ENCODE measurements at places on chromosomes 12 and 14. TPM values are rescaled to one million over a fixed set of nuclear protein-coding genes. Genes with fewer than 3 reads are reported as not detected.

VASH1 gene
- 9.6 TPM for polyA plus RNA-seq

PROX2 gene
- polyA plus RNA-seq = not detected

TMEM132D gene
- polyA plus RNA-seq = not detected

PLEKHD1 gene
- polyA plus RNA-seq = not detected

VRTN gene
- polyA plus RNA-seq = not detected

CACNB3 gene
- 45.1 TPM for polyA plus RNA-seq

TSPAN19 gene
- not detected for polyA plus RNA-seq

CBLN3 gene
- polyA plus RNA-seq = 4.5 TPM

TGM1 gene
- 3.3 TPM for polyA plus RNA-seq

DUSP16 gene
- polyA plus RNA-seq = 4.7 TPM

AKAP3 gene
- 0.55 TPM for polyA plus RNA-seq

TRIM9 gene
- polyA plus RNA-seq = 0.24 TPM

SLCO1B1 gene
- polyA plus RNA-seq = not detected

PRB2 gene
- polyA plus RNA-seq = not detected

CD4 gene
- polyA plus RNA-seq = 15.0 TPM

OR6C2 gene
- polyA plus RNA-seq = not detected

LRFN5 gene
- 1.8 TPM for polyA plus RNA-seq

DNAJC22 gene
- polyA plus RNA-seq = 8.1 TPM

GLI1 gene
- 3.6 TPM for polyA plus RNA-seq

KRT80 gene
- polyA plus RNA-seq = 3.4 TPM

CLECL1 gene
- not detected for polyA plus RNA-seq

RAPGEF3 gene
- polyA plus RNA-seq = 2.0 TPM

CRIP2 gene
- polyA plus RNA-seq = 123 TPM

Measured in IMR-90 (cell line).